ENCODE measurements at places on chromosomes 12 and 14. TPM values are rescaled to one million over a fixed set of nuclear protein-coding genes. Genes with fewer than 3 reads are reported as not detected.

The CIDEB gene
- total RNA-seq, result 1.7 TPM

DNA sequence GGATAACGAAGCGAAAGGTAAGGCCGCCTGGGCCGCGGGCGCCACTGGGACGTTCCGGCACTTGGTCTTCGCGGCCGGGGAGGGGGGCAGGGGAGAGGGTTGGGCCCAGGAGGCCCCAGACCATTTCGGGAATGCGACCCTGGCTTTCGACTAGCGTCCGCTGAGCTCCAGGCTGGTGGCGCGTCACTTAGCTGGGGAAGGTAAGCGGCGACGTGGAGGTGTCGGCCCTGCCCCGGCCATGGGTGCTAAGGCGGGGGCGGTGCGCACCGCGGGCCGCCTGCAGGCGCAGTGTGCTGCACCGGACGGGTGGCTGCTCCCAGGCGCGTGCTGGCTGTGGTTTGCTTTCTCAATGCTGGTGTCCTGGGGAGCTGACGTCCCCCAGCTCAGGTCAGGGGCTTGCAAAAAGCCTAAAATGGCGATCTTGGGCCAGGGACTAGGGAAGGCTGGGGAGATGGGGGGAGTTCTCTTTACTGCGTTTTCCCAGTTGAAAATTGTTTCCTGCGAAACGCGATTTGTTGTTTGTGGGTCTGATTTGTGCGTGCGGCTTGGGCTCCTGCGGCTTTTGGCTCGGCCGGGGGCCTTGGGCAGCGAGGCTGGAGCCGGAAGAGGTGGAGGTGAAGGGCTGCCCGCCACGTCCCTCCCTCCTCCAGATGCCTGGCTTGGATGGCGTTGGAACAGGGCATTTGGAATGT, 1.2 kb downstream of the HOXC10 start:
- H3K27ac ChIP-seq, result peak overlapping the region; percentile 95
- peaks cover 28% of the 10 kb centered on the region for H3K4me1 ChIP-seq
- no peak for DNase-seq
- no peaks in the 10 kb centered on the region for H3K36me3 ChIP-seq
- peak overlapping the region; percentile 79 for H3K4me3 ChIP-seq

The TPPP2 gene
- total RNA-seq, result 2.2 TPM

DNA sequence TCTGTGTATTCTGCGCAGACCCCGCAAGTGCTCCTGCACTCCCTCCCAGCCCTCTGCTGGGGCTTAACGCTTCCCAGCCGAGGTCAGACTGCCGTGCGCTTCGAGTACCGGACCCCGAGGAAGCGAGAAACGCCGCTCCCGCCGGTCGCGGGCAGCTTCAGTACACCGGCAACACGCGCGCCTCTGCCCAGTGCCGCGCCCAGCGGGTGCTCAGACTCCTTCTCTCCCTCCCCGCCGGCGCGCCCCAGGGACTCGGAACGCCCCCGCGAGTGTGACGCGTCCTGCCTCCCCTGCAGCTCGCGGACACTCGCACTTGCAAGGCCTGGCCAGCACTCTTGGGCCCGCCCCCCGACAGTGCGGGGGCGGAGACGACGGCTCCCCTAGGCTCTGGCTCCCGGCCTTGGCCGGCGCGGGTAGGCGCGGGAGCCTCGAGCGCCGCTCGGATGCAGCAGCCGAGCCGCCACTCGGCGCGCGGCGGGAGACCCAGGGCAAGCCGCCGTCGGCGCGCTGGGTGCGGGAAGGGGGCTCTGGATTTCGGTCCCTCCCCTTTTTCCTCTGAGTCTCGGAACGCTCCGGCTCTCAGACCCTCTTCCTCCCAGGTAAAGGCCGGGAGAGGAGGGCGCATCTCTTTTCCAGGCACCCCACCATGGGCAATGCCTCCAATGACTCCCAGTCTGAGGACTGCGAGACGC, at the start of gene PTGER2:
PTGER2 (plus strand) TSS at position 410 of the 692 bp plus-strand sequence; CDS start at position 647, 237 bp downstream.
- peak; percentile 89 for DNase-seq
- peaks cover 4% of the 10 kb centered on the region for H3K27me3 ChIP-seq
- H3K27ac ChIP-seq, result no peak within 1 kb of the TSS
- H3K4me3 ChIP-seq, result peak within 1 kb of the TSS; percentile 67
- H3K4me1 ChIP-seq, result no peaks in the 10 kb centered on the region

- no peak overlapping the region for H3K27ac ChIP-seq
- no peaks in the 10 kb centered on the region for H3K27me3 ChIP-seq
- H3K4me3 ChIP-seq, result no peak overlapping the region
- H3K36me3 ChIP-seq, result no peaks in the 10 kb centered on the region
- H3K4me1 ChIP-seq, result no peaks in the 10 kb centered on the region
Measured at GRCh38 chr12:4567073-4567881, 5.3 kb downstream of the DYRK4 start.

DNA sequence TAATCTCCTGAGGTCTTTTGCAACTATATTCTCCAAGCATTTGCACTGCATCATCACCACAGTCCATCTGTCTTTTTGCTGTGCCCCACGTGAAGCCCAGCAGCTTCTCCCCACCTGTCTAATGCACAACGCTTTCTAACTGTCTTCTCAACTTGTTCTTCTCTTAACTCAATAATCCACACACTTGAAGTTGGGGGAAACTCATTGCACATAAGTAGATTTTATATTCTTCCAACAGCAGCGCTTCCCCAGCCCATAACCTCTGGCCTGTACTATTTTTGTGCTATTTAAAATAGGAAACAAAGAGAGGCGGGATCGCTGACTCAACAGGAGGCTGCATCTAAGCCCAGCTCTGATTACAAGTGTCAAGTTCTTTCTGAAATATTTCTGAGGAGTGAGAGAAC, 226.7 kb downstream of the GXYLT1 start:
- no peak for DNase-seq
- H3K27ac ChIP-seq, result peak overlapping the region; percentile 2
- H3K4me1 ChIP-seq, result peaks cover 12% of the 10 kb centered on the region
- H3K27me3 ChIP-seq, result no peaks in the 10 kb centered on the region

DNA sequence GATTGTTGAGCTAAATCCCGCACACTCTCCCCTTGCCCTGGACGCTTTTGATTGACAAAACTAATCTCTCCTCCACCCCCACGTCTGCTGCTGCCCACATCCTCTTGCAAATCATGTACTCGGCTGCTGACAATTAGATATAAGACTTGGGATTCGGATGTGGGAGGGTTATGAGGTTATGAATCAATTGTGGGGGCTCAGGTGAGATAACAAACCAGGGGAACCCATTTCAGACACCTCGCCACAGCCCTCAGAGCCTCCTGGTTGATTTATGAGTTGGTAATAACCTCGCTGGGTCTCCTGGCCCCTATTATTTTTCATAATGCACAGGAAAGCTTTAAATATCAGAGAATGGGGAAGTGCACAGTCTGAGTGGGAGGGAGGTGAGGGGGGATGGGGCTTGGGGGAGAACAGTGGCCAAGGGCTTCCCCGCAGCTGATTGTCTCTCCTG, 449.9 kb downstream of the DPF3 start:
- H3K36me3 ChIP-seq, result no peaks in the 10 kb centered on the region
- H3K27me3 ChIP-seq, result no peaks in the 10 kb centered on the region
- H3K27ac ChIP-seq, result no peak overlapping the region
- DNase-seq, result no peak
- H3K4me1 ChIP-seq, result no peaks in the 10 kb centered on the region

GRCh38 chr14:71060825-71061455, 153.7 kb downstream of the PCNX1 start:
- H3K4me3 ChIP-seq, result no peak overlapping the region
- H3K27me3 ChIP-seq, result no peaks in the 10 kb centered on the region
- no peak for DNase-seq
- H3K27ac ChIP-seq, result no peak overlapping the region
- H3K36me3 ChIP-seq, result peaks cover 2% of the 10 kb centered on the region

The GUCY2C gene
- total RNA-seq, result not detected

- no peaks in the 10 kb centered on the region for H3K4me1 ChIP-seq
- H3K36me3 ChIP-seq, result no peaks in the 10 kb centered on the region
- H3K27me3 ChIP-seq, result no peaks in the 10 kb centered on the region
- H3K27ac ChIP-seq, result no peak overlapping the region
- peak; percentile 55 for DNase-seq
Measured at GRCh38 chr14:25132732-25133422, 82.9 kb upstream of the STXBP6 start.

The NAP1L1 gene
- total RNA-seq, result 281 TPM

GRCh38 chr12:40336573-40337199, 111.9 kb downstream of the LRRK2 start:
- H3K27ac ChIP-seq, result no peak overlapping the region
- H3K4me3 ChIP-seq, result no peak overlapping the region
- DNase-seq, result no peak
- H3K36me3 ChIP-seq, result no peaks in the 10 kb centered on the region

DNA sequence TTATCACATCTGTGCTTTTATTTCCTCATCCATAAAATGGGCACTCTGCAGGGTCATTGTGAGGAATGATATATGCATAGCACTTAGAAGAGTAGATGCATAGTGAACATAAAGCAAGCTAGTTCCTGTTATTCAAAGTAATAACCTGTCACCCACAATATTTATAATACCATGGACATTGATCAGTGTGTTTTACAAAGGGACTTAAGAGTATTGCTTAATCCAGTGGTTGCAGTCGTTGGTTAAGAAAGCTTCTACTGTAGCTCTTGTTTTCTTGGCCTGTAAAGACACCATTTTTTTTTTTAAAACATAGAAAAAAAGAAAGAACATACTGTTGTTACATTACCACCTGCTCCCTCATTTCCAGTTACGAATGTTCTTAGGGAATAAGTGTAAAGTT, 13.1 kb downstream of the METAP2 start:
- H3K36me3 ChIP-seq, result peaks cover 83% of the 10 kb centered on the region
- no peak for DNase-seq
- no peaks in the 10 kb centered on the region for H3K4me1 ChIP-seq
- H3K4me3 ChIP-seq, result no peak overlapping the region
- H3K27me3 ChIP-seq, result no peaks in the 10 kb centered on the region

DNA sequence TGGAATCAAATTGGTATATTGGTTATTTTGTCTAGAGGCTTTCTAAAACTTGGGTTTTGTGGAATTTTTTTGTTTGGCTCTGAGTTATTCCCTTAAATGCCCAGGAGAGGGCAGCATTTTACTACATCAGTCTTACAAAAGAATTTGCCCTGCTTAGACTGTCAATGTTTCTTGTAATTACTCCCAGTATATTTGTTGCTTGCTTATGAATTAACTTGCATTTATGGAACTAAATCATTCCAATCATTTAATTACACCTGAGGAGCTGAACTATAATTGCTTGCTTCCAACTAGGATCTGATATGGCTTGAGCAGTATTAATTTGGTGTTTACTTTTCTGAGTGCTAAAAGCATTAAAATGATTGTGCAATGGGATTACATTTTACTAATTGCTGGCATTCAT, 48.7 kb downstream of the MIPOL1 start:
- H3K27ac ChIP-seq, result no peak overlapping the region
- H3K4me1 ChIP-seq, result no peaks in the 10 kb centered on the region
- no peak overlapping the region for H3K4me3 ChIP-seq
- H3K27me3 ChIP-seq, result no peaks in the 10 kb centered on the region

- H3K4me1 ChIP-seq, result no peaks in the 10 kb centered on the region
- H3K36me3 ChIP-seq, result no peaks in the 10 kb centered on the region
Measured at GRCh38 chr14:80455031-80455430, 243.7 kb upstream of the DIO2 start.

The SDR9C7 gene
- total RNA-seq, result 0.97 TPM

The TMX1 gene
- 11.0 TPM for total RNA-seq

The IFT81 gene
- 4.9 TPM for total RNA-seq

DNA sequence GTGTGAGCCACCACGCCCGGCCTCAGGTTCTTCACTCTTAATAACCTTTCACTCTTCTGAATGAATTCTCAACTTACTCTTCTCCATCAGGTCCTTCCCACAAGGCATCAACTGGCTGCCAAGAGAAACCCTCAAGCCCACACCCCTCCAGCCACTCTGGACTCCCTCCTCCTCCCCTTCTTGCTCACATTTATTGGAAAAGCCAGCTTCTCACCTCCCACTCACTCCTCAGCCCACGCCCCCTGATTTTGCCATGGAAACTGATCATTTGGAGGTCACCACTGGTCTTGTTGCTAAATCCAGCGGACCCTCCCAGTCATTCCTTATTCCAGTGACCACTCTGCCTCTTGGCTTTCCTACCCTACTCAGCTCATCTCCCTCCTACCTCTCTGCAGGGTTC, 17.4 kb upstream of the ACVR1B start:
- no peaks in the 10 kb centered on the region for H3K4me1 ChIP-seq
- H3K36me3 ChIP-seq, result no peaks in the 10 kb centered on the region
- H3K27ac ChIP-seq, result no peak overlapping the region
- H3K27me3 ChIP-seq, result no peaks in the 10 kb centered on the region
- DNase-seq, result no peak
- no peak overlapping the region for H3K4me3 ChIP-seq

DNA sequence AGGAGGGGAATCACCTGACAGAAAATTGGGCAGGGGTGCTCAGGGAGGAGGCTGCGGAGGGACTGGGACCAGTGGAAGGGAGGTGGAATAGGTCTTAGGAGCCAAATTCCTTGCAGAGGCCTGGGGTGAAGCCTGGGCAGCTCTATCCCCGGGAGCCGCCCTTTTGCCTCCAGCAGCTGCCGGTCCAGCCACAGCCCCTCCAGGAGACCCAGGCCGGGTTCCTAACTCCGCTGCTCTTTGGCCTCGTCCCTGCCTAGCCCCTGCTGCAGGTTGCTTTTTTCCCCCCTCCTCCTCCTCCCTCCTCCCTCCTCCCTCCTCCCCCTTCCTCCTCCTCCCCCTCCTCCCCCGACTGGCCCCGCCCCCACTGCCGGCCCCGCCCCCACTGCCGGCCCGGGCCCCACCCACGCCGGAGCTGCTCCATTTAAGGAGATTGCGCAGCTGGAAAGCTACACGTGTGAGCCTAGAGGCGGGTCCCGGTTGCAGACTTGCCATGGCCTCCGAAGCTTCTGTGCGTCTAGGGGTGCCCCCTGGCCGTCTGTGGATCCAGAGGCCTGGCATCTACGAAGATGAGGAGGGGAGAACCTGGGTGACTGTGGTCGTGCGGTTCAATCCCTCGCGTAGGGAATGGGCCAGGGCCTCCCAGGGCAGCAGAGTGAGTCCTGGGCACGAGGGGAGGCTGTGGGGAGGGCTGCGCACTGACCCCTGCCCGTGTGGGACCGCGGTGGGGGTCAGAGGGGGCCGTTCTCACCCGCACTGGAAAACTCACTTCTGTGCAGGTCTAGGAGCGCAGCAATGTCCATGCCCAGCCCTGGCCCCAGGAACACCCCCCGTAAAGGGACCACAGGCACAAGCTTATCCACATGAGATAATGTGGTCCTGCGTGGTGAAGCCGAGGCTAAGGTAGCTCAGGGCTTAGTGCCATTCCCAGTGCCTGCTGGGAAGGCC, at the start of gene TCL1B:
TCL1B (plus strand) TSS at position 449 of the 945 bp plus-strand sequence; CDS start at position 491, 42 bp downstream.
- H3K4me1 ChIP-seq, result no peaks in the 10 kb centered on the region
- no peak within 1 kb of the TSS for H3K4me3 ChIP-seq
- H3K27me3 ChIP-seq, result no peaks in the 10 kb centered on the region
- no peak within 1 kb of the TSS for H3K27ac ChIP-seq
- no peaks in the 10 kb centered on the region for H3K36me3 ChIP-seq
- no peak for DNase-seq

GRCh38 chr14:102620413-102620812, 28.0 kb downstream of the RCOR1 start:
- peaks cover 3% of the 10 kb centered on the region for H3K4me1 ChIP-seq
- H3K4me3 ChIP-seq, result no peak overlapping the region
- no peaks in the 10 kb centered on the region for H3K36me3 ChIP-seq
- H3K27me3 ChIP-seq, result no peaks in the 10 kb centered on the region

DNA sequence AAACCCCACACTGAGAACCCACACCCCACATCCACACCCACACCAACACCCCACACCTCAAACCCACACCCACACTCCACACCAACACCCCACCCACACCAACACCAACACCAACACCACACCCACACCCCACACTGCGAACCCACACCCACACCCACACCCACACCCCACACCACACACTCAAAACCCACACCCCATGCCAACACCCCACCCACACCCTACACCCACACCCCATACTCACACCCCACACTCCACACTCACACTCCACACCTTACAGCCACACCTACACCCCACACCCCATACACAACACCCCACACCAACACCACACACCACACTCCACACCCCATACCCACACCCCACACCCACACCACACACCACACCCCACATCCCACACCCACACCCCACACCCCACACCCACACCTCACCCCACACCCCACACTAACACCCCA, 38.0 kb downstream of the TMEM120B start:
- DNase-seq, result no peak
- H3K4me1 ChIP-seq, result peaks cover 13% of the 10 kb centered on the region
- H3K27me3 ChIP-seq, result no peaks in the 10 kb centered on the region
- no peak overlapping the region for H3K4me3 ChIP-seq
